Cardiac fibroblast (primary cell): ENCODE measurements at places on chromosomes 11 and 22.

DNA sequence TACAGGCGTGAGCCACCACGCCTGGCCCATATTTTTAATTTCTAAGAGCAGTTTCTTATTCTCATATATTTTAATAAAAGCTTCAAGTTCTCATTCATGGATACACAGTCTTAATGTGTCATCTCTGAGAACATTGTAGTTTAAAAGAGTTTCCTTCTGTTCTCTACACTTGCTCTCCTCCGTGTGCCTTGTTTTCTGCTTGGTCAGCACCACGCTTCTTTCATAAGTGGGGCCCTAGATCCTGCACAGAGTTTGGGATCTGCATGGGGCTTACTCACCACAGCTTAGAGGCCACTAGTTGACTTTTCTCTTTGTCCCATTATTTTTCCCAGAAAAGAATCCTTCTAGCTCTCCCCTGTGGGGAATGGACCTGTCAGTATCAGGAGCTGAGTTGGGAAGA is 58.8 kb downstream of the PPP6R2 start:
- no peak for DNase-seq

DNA sequence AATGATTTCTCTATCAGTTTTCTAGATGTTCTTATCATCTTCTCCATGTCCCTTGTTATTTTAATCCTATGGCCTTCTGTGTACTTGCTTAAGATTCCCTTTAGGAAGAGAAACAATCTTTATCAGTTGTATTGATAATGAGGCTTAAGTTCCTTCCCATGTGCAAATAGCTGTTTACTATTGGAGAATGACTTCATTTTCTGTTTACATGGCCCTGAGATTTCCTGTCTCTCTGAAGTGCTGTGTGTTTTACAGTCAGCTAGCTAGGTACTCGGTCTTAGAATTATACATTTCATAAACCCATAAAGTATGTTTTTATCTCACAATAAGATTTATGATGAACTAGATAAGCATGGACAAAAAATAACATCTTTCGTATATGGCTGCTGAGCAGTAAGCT is 67.5 kb upstream of the CCDC179 start:
- no peak for DNase-seq

DNA sequence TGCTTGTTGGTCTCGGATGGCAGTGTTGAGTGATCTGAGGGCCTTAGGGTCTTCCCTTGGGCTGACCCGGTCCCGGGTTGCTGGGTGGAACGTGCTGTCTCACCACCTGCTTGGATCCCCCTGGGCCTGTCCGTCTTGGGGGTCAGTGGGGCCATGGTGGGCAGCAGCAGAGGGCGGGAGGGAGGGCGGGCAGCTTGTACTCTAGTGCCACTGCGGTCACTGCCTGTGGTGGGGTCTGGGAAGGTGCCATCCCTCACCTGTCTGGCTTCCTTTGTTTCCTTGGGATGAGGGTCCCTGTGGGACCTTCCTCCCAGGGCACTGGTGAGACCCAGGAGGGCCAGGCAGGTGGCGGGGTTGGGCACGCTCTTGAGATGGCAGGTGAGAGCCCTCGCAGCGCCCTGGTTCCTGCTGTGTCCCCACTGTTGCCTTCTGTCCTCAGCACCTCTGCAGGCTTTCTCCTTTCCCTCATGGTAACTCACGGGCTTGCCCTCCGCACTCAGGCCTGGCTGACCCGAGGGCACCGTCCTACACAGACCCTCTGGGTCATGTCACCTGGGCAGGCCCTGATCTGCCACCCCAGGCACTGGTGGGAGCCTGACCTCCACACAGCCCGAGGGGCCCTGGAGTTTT is 34.2 kb downstream of the TBC1D22A start:
- no peak for DNase-seq

DNA sequence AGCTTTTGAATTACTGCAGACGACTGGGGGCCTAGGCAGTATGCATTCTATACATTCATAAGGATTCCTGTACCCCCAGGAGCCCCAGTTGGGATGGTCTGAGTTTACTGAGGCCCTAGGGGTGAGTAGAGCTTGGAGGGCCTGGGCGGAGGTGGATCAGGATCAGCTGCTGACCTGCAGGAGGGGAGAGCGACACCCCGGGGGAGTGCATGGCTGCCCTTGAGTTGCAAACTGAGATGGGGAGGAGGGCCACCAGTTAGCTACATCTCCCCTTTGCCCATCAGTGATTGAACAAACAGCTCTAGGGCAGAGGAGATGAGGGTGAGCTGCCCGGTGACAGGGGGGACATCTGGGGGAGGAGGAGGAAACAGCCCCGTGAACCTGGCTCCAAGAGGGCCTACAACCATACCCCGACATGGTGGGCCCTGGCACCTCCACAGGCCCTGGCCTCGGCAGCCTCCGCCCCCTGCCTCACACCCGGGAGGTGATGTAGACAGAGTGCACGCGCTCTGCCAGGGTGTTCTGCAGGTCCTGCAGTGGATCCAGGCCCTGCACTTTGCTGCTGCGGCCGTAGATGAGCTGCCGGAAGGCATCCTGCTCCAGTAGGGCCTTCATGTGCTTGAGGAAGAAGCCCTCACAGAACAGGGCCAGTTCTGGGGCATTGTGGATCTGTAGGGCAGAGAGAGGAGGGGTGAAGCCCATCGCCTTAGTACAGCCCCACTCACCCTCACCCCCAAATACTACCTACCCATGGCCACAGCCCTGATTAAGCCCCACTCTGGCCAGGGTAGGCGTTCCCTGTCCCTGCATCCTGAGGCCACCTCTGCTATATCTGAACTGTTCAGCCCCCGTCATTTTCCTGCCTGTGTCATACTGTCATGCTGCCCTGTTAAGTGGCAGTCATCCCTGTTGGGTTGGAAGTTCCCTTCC is 46.8 kb downstream of the NAT10 start:
- DNase-seq, result no peak

- no peak for DNase-seq
Observed at GRCh38 chr11:74806267-74806666, 57.6 kb downstream of the RNF169 start.

GRCh38 chr11:34830648-34831047 is 85.5 kb downstream of the APIP start:
- peak; percentile 58 for DNase-seq

GRCh38 chr11:43837879-43838278 is 42.8 kb upstream of the ALKBH3 start:
- DNase-seq, result no peak

GRCh38 chr11:93477684-93478234 is 65.4 kb downstream of the SMCO4 start:
- DNase-seq, result no peak

DNA sequence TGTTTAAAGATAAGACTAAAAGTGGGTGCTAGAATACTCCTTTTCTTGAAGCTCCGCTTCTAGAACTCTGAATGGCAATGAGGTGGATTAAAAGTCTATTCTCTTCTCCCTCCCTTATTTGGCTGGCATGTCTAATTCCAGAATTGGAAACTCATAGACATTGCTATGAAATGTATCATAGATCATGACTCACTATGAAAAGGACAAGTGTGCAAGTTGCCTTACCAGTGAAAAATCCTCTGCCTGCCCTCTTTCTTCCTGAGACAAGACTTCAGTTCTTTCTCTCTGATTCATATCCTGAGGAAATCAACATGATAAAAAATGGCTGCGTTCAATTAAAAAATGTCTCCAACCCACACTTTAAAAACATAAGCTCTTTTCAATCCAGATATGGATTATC is 73.2 kb upstream of the BLID start:
- peak; percentile 98 for DNase-seq

DNA sequence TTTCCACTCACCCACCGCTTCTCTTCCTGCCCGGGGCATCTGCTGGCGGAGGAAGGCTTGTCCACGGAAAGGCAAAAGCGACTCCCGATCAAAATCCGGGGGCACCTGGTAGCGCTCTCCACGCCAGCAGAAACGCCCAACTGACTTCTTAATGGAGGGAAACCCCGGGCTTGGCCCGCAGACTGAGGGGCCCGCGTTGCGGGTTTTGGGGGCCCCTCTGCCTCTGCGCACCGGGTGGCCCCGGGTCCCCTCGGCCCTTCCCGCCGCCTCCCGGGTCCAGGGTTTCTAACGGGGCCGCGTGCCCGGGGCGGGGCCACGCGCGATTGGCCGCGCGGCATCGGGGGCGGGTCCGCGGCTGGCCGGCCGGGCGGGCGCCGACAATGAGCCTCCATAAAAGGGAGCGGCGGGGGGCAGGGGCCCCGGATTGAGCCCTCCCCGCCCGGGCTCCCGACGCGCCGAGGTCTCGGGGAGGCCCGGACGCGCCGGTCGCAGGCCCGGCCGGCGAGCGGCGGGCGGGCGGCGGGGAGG is at the start of gene SPINDOC:
Gene SPINDOC (plus strand): TSS at position 422 of the 528 bp plus-strand sequence. CDS start 231 bp downstream, outside the sequence.
- peak; percentile 70 for DNase-seq

DNA sequence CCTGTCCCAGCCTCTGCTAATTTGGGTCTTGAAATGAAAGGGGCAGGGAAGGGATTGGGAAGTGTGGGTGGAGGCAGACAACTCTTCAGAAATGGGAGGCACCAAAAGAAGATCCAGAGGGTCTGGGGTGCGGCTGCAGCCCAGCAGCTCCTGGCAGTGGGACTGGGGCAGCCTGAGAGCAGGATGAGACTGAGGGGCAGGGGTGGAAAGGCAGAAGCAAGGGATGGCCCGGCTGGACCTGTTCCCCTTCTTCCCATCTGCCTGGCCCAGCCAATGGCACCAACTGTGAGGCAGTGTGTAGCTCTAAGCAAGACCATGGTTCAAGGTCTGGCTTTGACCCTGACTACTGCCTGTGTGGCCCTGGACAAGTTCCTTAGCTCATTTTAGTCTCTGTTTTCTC is 160.4 kb downstream of the ENTHD1 start:
- no peak for DNase-seq

- no peak for DNase-seq
Observed at GRCh38 chr11:9438611-9439010, 22.2 kb upstream of the ZNF143 start.

- DNase-seq, result no peak
Observed at GRCh38 chr11:36191941-36192340, 97.3 kb downstream of the COMMD9 start.

- DNase-seq, result no peak
Observed at GRCh38 chr22:20844055-20845037, 14.3 kb downstream of the PI4KA start.

DNA sequence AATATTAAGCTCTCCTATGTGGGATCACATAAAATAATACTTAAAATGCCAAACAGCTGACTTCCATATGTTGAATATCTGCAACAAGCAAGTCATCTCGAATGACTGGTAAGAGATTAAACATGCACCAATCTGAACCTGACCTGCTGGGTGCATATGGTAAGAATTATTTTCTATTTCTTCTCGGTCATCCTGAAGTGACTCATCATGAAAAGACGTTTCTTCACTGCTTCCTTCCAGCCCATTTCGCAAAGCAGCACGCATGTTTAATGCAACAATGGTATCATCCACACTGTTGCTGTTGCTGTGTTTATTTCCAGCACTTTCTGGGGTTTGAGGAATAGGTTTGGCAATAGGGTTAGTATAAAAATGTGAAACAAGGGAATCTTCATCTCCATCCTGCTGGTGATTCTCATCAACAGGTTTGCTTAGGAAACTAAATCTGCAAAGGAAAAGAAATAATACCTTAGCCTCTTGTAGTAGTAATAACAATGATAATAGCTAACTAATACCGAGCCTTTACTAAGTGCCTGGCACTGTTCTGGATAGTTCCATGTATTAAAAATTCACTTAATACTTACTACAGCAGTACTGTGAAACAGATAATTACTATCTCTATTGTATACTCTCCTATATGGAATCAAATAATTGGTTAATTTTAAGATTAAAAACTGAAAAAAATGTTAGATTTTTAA is 52.0 kb upstream of the CHRNA10 start:
- peak; percentile 95 for DNase-seq

GRCh38 chr11:124481365-124482323 is 36.1 kb upstream of the OR8B8 start:
- DNase-seq, result peak; percentile 80

DNA sequence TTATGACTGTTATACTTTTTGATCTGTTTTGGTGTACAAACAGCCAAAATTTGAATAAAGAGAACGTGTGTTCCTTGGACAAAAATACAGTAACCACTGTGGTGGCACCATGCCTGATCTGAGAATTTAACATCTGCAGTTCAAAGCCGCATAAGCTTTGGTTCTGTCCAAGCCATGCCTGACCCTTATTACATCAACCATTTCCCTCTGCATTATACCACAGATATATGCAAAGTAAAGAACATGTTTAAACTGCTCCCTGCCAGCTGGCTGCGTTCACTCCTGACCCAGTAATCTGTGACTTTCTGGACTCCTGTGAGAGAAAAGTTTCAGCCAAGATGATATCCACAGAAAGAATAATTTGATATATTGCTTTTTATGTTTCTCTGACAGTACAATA is 890.5 kb upstream of the ANO3 start:
- DNase-seq, result no peak

DNA sequence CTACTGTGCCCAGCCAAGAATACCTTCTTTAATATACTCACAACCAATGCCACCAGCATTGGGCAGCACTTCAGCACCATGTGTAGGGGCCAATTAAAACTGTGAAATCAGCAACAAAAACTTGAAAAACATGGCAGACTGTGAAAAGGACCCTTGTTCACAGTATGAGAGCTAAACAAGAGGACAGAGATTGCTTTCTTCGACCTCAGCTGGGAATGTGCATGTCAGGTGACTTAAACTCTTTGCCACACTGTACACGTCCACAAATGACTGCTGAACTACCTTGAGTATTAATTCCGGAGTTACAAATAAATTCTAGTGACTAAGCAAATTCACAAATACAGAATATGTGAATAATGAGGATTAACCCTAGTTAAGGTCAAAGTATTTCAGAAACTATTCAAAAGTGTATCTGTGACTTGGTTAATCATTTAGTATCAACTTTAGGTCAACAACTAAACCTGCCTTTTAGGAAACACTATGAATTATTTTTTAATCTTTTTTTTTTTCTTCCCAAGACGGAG is 33.0 kb downstream of the DDX6 start:
- no peak for DNase-seq

DNA sequence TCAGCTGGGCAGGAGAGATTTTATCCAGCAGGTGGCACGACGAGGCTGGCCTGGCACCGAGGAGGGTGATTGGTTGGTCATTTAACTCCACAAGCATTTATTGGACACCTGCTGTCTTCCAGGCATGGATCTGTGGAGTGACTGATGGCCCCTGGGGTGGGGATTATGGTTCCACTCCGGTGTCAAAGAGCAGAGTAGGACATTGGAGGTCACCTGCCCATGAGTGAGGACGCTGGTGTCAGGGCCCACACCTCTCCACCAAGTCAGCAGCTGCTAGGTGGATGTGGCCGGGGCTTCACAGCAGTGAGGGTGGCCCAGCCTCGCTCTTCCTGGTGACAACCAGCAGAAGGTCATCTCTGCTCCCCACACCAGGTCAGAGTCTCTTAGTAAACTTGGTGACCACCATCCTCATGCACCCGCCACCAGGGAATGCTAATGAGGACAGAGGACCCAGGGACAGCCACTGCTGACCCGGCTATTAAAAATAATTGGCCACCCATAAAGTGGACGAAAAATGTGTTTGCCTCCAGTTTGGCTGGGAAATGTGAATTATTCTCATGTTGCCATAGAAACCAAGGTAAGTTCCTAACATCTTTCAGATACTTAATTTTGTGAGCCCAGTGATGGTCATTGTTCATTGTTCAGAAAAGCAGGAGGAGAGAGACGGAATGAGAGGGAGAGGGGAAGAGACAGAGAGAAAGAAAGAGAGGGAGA is 428.7 kb downstream of the TBC1D22A start:
- no peak for DNase-seq
